ENCODE measurements at places on chromosomes 1 and 21. TPM values are rescaled to one million over a fixed set of nuclear protein-coding genes. Genes with fewer than 3 reads are reported as not detected.

Gene EFNA3
- total RNA-seq = 0.64 TPM

Gene PRRX1
- 1.2 TPM for total RNA-seq

Gene PDE4DIP
- total RNA-seq = 58.1 TPM

Gene S1PR1
- total RNA-seq = not detected

Gene ALG14
- total RNA-seq = 4.4 TPM

Gene MAEL
- not detected for total RNA-seq

Gene SPRR2E
- not detected for total RNA-seq

Gene HES3
- total RNA-seq = not detected

Gene ATP1A4
- not detected for total RNA-seq

Gene LY9
- total RNA-seq = not detected

Gene GFI1
- not detected for total RNA-seq

DNA sequence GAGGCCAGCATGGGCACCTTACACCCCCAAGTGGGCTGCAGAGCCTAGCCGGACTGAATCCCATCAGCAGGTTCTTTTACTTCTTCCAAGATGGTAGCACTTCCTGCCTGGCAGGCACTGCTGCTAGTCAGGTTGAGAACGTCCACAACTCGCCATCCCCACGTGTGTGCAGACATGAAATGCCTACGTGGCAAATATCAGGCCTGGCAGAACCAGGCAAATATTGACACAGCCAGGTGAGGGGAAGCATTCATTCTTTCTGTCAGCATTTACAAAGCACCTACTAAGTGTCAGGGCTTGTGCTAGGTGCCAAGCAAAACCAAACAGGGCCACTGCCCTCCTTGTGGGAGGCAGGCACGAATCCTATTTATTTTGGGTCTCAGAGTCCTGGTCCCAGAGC lies 52.3 kb upstream of the SIM2 start:
- no peak for DNase-seq

- DNase-seq = no peak
These were observed 211.4 kb upstream of the PKN2 start for GRCh38 chr1:88472714-88473113.

DNA sequence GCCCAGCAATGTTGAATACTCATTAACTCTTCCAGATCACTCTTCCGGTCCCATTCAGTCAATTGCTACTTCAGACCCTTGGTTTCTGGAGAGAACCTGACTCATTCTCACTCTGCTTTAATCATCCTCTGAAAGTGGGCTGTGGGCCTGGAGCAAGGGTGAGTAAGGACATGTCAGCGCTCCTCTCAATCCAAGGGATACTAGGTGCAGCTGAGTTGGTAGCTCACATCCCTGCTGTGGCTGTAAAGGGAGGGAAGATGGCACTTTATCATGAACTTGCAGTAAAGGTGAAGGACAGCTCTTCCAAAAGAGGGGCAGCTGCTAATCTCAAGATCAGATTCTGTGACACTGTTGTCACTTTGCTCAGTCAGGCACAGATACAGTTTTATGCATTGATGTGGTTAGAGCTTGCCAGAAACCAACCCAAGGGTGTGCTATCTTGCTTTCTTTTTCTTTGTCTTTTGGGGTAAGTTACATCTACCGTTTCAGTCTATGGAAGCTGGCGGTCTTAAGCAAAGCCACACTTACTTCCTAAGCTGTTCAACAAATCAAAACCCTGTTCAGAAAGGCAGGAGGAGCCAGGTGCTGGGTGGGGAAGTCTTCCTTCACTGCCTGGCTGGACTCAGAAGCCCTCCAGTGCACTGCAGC lies 26.5 kb upstream of the NTPCR start:
- peak; percentile 85 for DNase-seq

- no peak for DNase-seq
These were observed 97.2 kb downstream of the WDR4 start for GRCh38 chr21:42781971-42782722.

- DNase-seq = peak; percentile 89
These were observed 12.3 kb downstream of the COLGALT2 start for GRCh38 chr1:184025242-184025675.

DNA sequence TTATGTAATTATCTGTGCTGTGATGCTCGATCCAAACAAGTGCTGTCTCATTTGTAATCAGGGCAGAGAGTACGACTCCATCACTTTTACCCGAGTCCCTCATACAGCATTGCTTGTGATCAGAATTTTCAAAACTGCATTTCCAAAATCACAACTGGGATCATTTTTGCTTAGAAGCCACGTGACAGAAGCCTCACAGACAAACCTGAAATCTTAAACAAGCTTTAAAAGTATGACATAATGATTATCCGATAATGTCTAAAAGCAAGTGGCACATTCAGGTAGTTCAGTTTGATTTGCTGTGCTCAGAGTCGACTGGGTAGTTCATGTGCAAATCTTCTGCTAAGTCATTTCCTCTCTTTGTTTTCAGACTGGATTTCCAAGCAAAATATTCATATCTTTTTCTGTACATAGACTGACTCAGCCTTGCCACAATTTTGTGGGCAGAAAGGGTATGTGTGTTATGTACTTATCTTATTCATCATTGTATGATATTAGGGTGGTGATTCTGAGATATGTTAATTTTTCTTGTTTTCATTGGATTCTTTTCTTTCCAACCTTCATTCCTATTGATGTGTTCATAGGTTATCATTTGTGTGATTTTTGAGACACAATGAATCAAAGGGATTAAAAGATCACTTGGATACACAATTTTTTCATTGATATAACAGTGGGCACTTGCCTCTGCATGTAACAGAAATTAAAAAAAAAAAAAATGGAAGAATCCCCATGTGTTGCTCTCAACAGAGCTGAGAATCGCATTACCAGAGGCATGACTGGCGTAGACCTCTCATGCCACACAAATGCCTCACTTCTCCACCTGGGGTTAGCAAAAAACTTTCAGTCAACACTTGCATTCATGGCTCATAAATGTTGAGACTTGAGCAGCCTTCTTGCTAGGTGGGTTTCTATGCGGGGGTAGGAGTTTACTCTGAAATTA lies 355.7 kb downstream of the LTN1 start:
- DNase-seq = peak; percentile 78

DNA sequence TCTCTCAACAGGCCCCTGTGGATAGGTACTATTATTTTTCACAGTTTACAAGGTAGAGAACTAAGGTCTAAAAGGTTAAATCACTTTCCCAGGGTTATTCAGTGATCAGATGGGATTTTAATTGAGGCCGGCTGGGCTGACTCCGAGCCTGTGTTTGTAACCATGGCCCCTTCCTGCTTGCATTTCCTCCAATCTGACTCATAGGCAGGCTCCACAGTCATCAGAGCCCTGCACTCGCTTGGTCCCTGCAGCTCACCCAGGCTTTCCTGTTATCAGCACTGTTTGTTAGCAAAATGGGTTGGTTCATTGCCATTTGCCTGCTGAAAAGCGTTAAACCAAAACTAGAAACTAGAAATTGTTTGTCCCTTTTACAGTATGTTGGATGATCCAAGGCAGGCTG lies 41.4 kb upstream of the LMX1A start:
- peak; percentile 65 for DNase-seq

DNA sequence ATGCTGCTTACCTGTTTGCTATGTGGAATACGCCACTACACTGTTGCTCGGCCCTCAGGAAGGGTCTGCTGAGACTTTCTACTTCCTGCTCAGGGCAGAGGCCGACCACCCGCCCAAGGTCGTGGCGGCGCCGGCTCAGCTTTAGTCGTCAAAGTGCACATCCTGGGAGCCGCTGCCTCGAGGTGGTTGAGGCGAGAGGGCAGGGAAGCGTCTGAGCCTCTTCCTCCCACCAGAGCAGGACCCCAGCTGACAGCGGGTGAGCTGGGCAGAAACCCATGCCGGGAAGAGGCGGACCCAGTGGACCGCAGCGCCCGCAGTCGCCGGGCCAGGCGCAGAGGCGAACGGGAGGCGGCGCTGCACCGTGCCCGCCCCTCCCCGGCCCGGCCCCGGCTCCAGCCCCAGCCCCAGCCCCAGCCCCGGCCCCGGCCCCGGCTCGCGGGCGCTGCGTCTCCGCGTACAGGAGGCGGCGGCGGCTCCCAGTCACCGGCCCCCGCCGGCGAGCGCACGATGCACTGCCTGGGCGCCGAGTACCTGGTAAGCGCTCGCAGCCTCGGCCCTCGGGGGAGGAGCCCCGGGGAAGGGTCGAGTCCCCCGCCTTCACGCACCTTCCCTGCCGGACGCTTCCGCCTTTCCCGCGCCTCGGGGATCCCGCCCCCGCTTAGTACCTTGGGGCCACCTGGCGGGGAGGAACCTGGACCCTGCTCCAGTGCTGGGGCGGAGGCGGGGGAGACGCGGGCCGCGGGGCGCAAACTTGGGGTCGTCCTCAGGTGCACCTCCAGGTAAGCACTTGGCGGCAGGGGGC lies at the start of gene SLC44A3:
TSS of gene SLC44A3 (plus strand) at position 413 of the 802 bp plus-strand sequence. CDS start at position 508, 95 bp downstream.
- DNase-seq = peak; percentile 51

- DNase-seq = no peak
These were observed 43.9 kb downstream of the SKI start for GRCh38 chr1:2271841-2272655.

DNA sequence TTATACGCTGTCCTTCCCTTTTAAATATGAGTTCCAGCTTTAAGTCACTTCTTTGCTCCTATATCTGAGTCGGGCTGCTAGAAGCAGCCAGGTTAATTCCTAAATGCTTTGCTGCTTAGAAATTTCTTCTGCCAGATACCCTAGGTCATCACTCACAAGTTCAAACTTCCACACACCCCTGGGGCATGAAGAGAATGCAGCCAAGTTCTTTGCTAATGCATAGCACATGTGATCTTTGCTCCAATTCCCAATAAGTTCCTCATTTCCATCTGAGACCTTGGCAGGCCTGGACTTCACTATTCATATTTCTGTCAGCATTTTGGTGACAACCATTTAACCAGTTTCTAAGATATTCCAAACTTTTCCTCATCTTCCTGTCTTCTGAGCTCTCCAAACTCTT lies 14.5 kb upstream of the APP start:
- DNase-seq = no peak

GRCh38 chr1:89580036-89580435 lies 52.9 kb upstream of the LRRC8C start:
- DNase-seq = no peak

- DNase-seq = no peak
These were observed 162.2 kb downstream of the C1orf94 start for GRCh38 chr1:34338871-34339270.

DNA sequence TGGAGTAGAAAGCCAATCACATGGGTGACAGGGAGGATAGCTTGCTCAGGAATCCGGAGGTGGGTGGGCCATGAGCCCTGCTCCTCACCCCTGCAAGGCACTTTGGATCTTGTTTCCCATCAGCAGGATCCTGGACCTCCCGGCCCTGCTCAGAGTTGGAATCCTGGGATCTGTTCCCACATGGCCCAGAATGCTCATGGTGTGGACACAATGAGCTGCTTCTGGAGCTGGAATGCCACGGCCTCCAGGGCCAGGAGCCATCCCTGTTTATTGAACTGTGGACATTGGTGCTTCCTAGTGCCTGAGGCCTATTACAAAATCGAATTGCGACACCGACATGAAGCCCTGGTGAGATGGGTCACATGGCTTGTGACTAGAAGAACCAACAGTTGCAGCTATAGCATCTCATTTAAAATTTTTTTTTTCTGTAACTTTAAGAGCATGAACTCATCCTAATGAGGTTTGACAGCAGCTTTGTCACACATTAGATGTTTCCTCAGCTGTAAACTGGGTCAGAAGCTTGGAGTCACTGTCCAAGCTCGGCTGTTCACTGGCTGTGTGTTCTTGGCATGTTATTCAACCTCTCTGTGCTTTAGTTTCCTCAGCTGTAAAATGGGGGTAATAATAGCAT lies 40.4 kb upstream of the GOLT1A start:
- peak; percentile 21 for DNase-seq

- DNase-seq = no peak
These were observed 19.5 kb upstream of the OR6N2 start for GRCh38 chr1:158800526-158800925.

GRCh38 chr1:117633068-117633345 lies 27.2 kb downstream of the TENT5C start:
- no peak for DNase-seq

DNA sequence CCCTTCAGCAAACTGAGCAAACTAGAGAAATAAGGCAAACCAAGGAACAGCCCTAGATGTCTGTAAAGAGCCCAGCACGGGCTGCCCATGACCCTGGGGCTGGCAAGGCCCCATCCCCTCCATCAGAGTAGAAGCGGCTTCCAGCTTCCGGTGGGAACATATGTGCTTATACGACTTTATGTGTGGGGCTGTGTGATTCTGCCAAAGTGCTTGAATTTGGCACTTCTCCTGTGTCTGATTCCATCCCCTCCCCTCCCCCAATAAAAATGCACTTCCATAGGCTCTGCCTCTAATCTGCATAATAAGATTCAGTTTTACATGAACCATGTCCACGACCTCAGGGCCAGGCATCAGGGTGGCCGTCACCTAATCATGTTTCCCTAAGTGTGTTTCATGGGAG lies 236.6 kb downstream of the DSCAM start:
- no peak for DNase-seq

GRCh38 chr1:196399713-196400112 lies 208.5 kb downstream of the KCNT2 start:
- DNase-seq = no peak

DNA sequence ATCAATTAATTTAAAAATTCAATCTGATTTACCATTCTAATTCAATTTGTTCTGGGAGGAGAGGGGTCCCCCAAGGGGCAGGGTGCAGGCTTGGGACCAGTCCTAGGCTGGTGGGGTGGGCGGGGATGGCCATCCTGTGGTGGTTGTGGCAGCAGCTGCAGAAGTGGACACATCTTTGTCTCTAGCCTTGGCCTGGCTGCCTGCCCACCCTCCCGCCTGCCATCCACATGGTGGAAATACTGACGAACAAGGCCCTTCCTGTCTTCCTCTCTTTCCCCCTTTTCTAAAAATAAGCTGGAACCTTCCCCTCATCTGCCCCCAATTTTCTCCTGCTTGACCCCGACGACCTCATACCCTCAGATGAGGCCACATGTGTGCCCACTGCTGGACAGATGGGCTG lies 130.9 kb downstream of the FOXD2 start:
- DNase-seq = no peak

DNA sequence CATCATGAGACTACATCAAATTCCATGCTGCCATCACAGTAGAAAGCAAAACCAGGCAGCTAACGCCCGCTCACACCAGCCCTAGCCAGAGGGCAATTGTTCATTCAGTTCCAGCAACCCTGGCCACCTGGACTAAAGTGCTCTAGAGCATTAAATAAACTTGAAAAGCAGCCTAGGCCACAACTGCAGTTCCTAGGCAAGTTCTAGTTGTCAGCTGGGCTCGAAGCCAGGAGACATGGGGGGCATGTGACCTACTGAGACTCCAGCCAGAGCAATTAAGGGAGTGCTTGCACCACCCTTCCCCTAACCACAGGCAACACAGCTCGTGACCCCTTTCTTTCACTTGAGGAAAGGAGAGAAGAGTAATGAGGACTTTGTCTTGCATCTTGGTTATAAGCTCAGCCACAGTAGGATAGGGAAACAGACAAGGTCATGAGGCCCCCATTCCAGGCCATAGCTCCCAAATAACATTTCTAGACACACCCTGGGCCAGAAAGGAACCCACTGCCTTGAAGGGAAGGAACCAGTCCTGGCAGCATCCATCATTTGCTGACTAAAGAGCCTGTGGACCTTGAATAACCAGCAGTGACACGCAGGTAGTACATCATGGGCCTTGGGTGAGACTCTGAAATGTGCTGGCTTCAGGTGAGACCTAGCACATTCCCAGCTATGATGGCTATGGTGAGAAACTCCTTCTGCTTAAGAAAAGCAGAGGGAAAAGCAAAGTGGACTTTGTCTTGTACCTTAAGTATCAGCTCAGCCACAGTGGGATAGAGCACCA lies 77.0 kb downstream of the ZZZ3 start:
- DNase-seq = peak; percentile 49

GRCh38 chr1:220770245-220770913 lies 16.3 kb upstream of the MTARC1 start:
- no peak for DNase-seq

- peak; percentile 53 for DNase-seq
These were observed 29.1 kb upstream of the KLF17 start for GRCh38 chr1:44089371-44090048.

Data from MG63 (cell line).